ENCODE measurements at places on chromosomes 6 and 20. TPM values are rescaled to one million over a fixed set of nuclear protein-coding genes. Genes with fewer than 3 reads are reported as not detected.

- no peak for DNase-seq
These were observed 38.1 kb upstream of the ZBTB24 start for GRCh38 chr6:109521080-109521479.

GRCh38 chr20:48805286-48805685, 22.5 kb downstream of the PREX1 start:
- no peak for DNase-seq

GRCh38 chr20:24834310-24834709, 114.8 kb upstream of the CST7 start:
- DNase-seq, result no peak

GRCh38 chr20:57381596-57382503, 9.3 kb upstream of the RBM38 start:
- DNase-seq, result peak; percentile 81

DNA sequence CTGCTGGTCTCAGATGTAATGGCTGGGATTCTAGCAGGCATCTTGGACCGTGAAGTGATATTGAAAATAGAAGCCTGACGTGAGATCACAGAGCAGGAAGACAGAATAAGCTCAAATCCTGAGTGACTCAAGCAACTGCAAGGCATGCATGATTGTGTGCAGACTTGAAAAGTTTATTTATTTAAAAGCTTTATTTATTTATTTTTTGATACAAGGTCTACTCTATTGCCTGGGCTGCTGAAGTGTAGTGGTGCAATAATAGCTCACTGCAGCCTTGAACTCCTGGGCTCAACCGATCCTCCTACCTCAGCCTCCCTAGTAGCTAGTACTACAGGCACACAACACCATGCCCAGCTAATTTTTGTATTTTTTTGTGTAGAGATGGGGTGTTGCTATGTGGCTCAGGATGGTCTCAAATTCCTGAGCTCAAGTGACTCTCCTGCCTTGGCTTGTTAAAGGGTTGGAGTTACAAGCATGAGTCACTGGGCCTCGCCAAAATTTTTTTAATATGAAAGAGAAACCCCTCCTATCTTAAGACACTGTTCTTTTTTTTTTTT, 40.1 kb upstream of the RNF144B start:
- no peak for DNase-seq

- peak; percentile 56 for DNase-seq
These were observed 2.4 kb downstream of the SLC22A23 start for GRCh38 chr6:3454273-3455010.

- DNase-seq, result no peak
These were observed 233.1 kb upstream of the SUPT3H start for GRCh38 chr6:45610832-45611231.

GRCh38 chr20:58076405-58076804, 152.0 kb downstream of the ANKRD60 start:
- no peak for DNase-seq

DNA sequence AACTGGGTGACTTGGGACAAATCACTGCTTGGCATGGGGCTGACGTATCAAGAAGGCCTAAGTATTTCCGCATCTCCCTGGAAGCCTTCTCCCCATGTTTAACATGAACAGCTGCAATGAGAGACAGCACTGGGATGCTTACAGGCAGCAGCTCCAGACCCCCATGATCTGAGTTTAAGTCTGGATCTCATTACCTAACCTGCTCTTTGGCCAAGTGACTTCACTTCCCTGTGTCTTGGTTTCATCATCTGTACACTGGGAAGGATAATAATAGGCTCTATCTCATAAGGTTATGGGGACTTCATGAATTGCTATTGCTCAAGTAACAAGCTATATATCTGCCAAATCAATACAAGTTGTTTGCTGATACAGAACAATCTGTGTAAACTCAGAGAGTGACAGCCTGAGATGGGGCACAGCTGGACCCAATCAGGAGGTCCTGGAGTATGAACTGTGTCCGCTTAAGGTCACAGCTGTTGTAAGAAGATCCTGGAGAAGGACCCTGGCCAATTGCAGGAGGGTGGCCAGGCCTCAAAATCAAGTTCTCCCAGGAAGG, 56.0 kb downstream of the TGM2 start:
- DNase-seq, result peak; percentile 85

DNA sequence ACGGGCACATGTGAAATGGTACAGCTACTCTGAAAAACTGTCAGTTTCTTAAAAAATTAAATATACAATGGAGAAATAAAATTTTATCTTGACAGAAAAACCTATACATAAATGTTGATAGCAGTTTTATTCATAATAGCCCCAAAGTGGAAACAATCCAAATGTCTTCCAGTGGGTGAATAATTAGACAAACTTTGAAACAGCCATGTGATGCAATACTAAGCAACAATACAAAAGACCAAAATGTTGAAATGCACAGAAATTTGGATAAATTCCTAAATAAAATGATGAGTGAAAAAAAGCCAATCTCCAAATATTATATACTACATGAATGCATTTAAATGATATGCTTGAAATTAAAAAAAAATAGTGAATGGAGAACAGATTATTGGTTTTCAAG, 523.1 kb downstream of the HTR1B start:
- DNase-seq, result peak; percentile 55

DNA sequence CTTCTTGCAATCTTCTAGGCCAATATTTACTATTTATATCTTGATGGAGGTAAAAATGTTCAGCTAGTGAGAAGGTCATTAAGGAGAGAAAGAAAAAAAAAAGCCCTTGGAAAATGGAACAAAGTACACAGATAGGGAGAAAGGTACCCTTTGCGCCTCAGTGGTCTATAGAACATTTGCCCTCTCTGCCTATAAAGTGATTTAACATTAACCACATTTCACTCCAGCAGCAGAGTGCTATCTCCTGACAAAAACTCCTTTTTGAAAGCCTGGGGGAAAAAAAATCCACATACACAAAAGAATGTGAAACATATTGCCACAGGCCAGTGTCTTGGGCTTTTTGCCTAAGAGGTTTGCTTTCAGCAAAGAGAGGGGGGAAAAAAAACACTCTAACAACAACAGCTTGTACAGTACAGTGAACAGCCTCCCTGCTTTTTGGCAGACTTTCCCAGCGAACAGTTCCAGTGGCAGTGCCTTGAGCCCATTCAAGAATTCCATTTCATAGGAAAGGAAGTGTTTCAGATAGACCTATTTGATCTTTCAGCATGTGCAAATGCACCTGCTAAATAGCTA, 695 bp downstream of the ARHGAP18 start:
- DNase-seq, result peak; percentile 7

DNA sequence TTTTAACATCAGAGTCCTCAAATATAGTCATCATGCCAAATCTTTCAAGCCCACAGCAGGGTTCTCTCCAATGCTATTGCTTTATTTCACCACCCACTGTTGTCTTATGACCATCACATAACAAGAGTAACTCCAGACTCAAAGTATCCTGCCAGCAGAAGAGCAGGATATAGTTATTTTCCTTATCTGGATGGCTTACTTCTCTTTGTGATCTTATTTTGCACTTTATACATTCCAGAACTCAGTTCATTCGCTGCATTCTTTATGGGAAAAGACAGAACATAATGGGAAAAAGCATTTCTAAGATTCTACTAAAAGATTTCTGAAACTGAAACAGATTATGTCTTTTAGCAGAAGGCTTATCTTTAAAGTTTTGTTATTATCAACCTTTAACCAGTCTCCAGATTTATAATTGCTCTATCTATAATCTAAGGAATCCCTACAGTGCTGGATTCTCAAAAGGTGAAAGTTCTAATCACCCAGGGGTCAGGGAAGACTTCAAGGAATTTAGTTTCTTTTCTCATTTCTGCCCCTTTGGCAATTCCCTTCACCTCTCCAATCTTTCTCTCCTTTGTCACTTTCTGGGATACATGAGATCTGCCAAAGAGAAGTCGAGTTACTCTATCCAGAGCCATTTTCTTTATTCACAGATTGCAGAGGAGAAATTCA, 190.4 kb downstream of the TPBG start:
- no peak for DNase-seq

- DNase-seq, result no peak
These were observed 39.7 kb upstream of the SUPT3H start for GRCh38 chr6:45417436-45417835.

GRCh38 chr6:118700531-118700930, 49.1 kb upstream of the CEP85L start:
- DNase-seq, result no peak

DNA sequence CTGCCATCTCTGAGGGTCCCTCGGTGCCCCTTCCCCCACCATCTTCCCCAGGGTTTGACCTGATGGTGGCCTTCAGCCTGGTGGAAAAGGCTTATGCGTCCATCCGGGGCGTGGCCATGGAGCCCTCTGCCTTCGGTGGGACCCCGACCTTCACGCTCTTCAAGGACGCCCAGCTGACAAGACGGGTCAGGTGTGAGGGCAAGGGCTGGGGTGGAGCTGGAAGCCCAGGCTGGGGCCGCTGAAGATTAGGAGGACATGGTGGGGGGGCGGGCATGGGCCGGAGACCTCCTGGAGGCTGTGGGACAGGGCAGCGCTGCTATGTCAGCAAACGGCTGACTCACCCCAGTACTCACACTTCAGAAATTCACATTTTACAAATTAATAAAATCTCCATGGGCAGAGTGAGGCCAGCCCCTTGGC, 23.5 kb downstream of the COL20A1 start:
- DNase-seq, result no peak

- no peak for DNase-seq
These were observed 382.5 kb downstream of the CENPW start for GRCh38 chr6:126722411-126722810.

- no peak for DNase-seq
These were observed 215.3 kb downstream of the EYA4 start for GRCh38 chr6:133456439-133456838.

- DNase-seq, result no peak
These were observed 150.4 kb upstream of the HMGN3 start for GRCh38 chr6:79384845-79385244.

DNA sequence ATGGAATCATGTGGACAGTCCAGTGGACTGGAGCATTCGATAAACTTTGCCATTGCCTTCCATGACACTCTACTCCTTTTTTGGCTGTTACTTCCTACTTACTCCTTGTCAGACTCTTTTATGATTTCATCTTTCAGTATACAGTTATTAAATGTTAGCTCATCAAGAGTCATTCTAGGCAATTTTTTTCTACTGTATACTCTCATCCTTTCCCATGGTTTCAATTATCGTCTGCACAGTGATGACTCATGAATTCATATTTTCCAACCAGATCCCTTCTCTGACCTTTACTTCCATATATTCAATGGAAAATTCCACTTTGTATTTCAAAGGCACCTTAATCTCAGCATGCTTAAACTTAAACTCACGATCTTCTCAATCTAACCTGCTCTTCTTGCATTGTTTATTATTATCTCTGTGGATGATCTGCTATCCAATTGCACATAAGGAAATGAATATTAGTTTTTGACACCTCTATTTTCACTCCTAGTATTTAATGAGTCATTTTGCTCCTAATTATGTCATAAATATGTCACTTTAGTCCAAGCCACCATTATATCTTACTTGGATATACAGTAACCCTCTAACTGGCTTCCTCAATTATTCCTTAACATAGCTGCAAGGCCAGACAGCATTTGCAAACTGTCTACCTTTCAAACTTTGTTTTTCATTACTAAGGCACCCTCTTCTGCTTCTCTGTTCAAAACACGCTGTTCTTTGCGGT, 427.5 kb downstream of the PHF3 start:
- DNase-seq, result no peak

GRCh38 chr6:106360989-106361430, 493 bp downstream of the CRYBG1 start:
- no peak for DNase-seq

GRCh38 chr6:6588064-6588923, at the start of gene LY86:
Gene LY86 (plus strand): TSS chr6:6588720. CDS start chr6:6588735, 15 bp downstream.
- no peak for DNase-seq

GRCh38 chr6:166343150-166343487, 774 bp upstream of the SFT2D1 start:
- no peak for DNase-seq

- DNase-seq, result no peak
These were observed 97.0 kb downstream of the SLC23A2 start for GRCh38 chr20:4904127-4904860.

GRCh38 chr6:84081222-84081621, 47.6 kb downstream of the MRAP2 start:
- no peak for DNase-seq

DNA sequence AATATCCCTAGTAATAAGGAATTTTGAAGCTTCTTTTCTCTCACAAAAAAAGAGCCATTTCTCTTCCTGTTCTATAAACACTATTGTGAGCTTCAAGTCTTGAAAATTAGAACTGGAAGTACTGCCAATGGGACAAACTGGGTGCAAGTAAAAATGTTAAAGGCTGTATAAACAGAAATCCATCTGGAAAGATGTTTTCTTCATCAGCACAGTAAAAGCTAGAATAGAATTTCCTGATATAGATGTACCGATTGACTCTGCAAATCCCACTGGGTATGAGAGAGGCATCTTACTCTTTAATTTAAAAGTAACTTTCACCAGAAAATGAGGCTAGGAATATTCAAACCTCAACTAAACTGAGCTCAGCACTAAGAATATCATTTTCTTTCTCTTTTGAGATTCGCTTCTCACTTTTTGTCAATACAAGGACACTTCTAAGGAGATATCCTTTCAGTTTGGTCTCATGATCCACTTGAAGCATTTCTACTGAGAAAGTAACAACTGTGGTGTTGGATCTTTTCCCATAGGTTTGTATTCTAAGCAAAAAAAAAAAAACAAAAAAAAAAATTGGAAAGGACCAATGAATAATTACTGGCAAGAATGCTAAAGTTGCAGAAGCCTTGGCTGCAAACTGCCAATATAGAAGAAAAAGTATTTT, 169.0 kb upstream of the PRDM1 start:
- DNase-seq, result no peak

GRCh38 chr6:51814418-51814817, 273.0 kb downstream of the PKHD1 start:
- DNase-seq, result no peak

- no peak for DNase-seq
These were observed 21.9 kb downstream of the PYGB start for GRCh38 chr20:25269833-25270170.

DNA sequence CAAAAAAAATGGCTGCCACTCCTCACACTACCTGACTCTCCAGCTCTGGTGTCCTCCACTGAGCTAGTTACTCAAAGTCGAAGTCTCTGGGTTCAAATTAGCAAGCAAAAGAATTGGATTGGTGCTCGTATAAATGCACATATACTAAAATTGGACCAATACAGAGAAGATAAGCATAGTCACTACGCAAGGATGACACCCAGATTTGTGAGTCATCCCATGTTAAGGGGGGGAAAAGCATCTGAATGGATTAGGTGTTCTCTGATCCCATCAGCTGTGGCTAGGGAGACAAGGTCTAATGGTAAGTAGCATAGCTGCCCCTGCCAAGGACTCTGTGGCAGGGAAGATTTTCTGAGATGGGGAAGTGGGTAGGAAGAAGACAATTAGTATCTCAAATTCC, 18.3 kb upstream of the AMD1 start:
- DNase-seq, result no peak

- peak; percentile 59 for DNase-seq
These were observed 93.7 kb upstream of the EDN1 start for GRCh38 chr6:12196326-12196936.

Gene FERMT1
- polyA plus RNA-seq, result 9.6 TPM

Gene SLC18B1
- polyA plus RNA-seq, result 24.8 TPM

Gene C20orf141
- not detected for polyA plus RNA-seq

Gene C4B
- 2.7 TPM for polyA plus RNA-seq

Gene GID8
- 34.0 TPM for polyA plus RNA-seq

Gene SS18L1
- 3.2 TPM for polyA plus RNA-seq

Gene VSX1
- not detected for polyA plus RNA-seq

Gene SLC52A3
- not detected for polyA plus RNA-seq

Gene FAM217A
- not detected for polyA plus RNA-seq

Gene GTF2H4
- polyA plus RNA-seq, result 20.7 TPM

Gene CRYBG1
- 0.22 TPM for polyA plus RNA-seq

Gene FRMD1
- polyA plus RNA-seq, result not detected

Gene HRH3
- polyA plus RNA-seq, result not detected

Gene SLC4A11
- polyA plus RNA-seq, result 0.54 TPM

Gene UNC93A
- polyA plus RNA-seq, result not detected

Gene GRM1
- 0.35 TPM for polyA plus RNA-seq

Gene PSORS1C1
- polyA plus RNA-seq, result not detected

Gene FAM83B
- not detected for polyA plus RNA-seq
